ENCODE measurements at places on chromosomes 12 and 14. TPM values are rescaled to one million over a fixed set of nuclear protein-coding genes. Genes with fewer than 3 reads are reported as not detected.

Gene PTCSC3
- total RNA-seq: not detected

Gene PLEKHA5
- 27.7 TPM for total RNA-seq

Gene KRT77
- not detected for total RNA-seq

DNA sequence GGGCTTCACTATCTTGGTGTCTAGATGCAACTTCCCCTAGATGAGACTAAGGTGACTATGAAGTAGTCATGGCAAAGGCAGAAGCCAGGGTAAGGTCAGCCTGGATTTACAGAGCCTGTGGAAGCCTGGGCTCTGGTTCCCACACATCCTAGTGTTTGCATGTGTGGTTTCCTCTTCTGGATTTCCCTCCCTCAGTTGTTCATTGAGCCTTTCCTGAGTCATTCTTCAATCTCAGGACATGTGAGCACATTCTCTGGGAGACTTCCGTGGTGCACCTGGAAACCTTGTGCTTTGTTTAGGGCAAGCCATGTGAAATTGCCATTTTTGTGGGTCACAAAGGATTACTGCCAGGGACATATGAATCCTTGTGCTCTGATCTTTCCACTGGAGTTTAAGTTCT is 236.6 kb downstream of the C12orf75 start:
- no peak for DNase-seq

DNA sequence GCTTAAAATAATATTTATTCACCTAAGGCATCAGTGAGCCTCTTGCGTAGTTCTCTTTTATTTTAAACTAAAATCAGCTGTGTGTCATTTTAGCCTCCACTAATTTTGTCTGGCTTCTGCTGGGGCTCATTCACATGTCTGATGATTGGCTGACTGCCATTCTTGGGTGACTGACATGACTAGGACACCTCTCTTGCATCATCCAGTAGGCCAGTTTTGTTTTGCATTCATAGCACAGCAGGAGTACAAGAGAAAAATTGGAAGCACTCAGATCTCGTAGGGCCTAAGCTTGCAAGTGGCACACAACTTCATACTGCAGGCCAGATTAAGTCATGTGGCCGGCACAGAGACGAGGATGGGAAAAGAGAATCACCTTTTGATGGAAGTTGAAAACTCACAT is 1226.5 kb downstream of the GALC start:
- no peak for DNase-seq

DNA sequence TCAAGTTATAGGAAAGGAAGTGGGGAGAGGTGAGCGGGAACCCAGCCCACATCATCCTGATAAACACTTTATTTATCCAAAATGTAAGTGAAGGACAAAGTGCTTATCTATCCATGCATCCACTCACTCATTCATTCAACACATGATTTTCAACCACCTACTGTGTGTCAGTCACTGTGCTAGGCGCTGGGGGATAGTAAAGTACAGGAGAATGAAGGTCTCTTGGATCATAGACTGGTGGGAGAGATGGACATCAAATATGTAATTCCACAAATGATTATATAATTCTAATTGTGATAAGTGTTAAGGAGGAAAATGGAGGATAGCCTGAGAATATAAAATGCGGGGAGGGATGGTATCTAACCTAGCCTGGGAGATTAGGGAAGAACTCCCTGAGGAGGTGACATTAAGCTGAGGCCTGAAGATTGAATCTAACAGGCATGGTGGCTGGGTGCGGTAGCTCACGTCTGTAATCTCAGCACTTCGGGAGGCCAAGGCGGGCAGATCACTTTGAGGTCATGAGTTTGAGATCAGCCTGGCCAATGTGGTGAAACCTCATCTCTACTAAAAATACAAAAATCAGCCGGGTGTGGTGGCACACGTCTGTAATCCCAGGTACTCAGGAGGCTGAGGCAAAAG is 41.3 kb upstream of the CHST11 start:
- DNase-seq: no peak

- DNase-seq: no peak
Measured at GRCh38 chr12:120916561-120916960, 12.4 kb upstream of the SPPL3 start.

DNA sequence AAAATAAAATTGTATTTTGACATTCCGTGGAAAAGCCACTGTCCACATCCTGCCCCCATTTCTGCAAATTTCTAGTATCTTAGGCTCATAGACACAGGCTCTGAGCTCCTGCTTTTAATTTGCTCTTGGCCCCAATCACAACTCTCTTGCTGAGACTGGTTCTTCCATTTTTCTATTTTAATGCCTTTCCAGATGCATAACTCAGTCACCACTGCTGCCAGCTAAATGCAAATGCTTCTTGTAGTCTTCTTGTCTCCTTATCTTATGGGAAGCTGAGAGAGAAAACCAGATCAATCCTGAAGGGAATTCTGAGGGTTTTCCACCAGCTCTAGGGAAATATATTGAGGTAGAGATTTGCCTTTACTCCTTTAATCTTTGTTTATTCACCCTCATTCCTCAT is 149.0 kb downstream of the DHRS2 start:
- DNase-seq: no peak

DNA sequence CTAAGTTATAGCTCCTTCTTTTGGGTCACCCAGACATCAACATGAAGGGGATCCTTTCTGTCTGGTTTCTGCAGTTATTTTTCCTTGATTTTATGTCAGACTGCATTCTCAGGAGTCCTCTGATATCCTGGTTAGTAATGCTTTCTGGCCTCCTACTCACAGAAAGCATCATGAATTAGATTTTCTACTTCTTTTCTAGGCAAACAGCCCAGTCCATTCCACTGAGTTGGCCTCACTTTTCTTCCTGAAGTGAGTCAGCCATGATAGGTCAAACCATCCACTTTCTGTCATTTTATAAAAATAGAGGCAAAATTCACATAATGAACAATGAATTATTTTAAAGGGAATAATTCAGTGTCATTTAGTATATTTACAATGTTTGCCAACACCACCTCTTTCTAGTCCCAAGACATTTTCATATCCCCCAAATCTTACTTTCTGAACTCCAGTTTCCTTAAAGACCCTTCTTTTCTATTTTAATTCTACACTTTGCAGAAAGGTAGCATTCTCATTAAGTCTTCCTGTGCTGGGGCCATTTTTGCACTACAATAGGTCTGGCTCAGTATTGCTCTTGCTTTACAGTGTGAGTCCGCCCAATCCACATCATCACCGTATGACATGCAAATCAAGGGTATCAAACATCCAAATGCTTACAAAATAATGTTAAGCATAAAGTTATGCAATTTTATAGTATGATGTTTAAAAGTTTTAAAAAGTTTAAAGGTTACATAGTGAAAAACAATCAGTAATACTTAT is 95.1 kb downstream of the UNC79 start:
- no peak for DNase-seq

DNA sequence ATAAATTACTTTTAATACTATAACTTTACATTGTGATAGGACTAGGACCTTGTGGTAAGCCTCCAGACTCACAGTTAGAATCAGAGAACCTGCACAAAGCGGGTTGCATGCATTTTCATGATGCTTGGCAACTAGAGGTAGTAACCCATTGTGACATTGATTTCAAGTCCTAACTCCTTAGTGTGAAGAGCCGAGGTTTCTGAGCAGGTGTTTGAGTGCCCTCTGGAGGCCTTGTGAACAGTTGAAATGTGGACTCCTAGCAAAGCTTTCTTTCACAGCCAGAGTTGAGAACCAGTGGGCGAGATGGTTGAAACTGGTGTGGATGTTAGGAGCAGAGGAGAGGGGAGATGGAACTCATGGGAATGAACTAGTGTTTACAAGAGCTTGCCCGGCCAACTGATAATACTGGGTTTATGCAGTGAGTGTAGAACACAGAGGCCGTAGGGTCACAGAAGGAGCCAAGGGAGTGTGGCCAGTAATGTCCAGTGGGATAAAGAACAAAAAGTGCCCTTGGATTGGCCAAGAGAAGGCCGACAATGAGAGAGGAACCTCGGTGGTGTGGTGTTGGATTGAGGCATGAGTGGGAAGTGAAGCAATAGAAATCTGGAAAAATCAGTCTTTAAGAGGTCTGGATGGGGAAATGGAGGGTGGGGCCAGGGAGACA is 10.9 kb downstream of the ZNF664 start:
- DNase-seq: no peak

All from thoracic aorta (tissue), 2 donors.